ENCODE measurements at places on chromosomes 6 and 20.

GRCh38 chr6:142155895-142156757 lies 9.1 kb downstream of the VTA1 start:
- no peak for DNase-seq

GRCh38 chr6:47455533-47456209 lies 21.9 kb upstream of the CD2AP start:
- DNase-seq, result no peak

DNA sequence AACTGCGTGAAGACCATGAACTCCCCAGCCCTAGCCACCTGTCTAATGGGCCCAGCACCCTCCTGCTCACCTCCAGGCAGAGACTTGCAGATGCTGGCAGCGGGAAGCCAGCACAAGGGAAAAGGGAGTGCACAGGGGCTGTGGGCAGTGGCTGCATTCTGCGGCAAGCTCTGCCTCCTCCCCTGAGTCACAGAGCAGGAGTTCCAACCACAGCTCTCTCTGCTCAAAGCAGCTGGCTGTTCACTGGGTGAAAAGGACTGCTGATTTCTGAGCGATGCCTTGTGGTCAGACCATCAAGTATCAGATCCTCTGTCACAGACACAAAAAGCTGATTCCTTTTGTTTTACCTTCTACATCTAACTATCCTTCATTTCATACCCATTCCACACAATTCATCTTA lies 10.5 kb downstream of the NKX2-2 start:
- no peak for DNase-seq

DNA sequence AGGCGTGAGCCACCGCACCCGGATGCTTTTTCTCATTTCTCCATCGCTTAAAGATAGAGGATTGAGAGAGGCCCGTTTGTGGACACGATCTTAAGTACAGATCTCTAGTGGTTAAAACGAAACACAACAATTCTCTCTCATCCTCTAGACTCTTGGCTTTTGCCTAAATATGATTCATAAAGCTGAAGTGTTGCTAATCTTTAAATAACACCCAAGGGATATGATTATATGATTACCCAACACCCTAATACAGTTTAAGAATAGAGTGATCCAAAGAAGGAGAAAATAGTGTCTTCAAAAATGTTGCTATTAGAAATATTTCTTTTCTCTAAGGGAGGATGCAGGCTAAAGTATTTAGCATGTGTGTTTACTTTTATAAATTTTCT lies 50.4 kb downstream of the MTHFD1L start:
- DNase-seq, result no peak

DNA sequence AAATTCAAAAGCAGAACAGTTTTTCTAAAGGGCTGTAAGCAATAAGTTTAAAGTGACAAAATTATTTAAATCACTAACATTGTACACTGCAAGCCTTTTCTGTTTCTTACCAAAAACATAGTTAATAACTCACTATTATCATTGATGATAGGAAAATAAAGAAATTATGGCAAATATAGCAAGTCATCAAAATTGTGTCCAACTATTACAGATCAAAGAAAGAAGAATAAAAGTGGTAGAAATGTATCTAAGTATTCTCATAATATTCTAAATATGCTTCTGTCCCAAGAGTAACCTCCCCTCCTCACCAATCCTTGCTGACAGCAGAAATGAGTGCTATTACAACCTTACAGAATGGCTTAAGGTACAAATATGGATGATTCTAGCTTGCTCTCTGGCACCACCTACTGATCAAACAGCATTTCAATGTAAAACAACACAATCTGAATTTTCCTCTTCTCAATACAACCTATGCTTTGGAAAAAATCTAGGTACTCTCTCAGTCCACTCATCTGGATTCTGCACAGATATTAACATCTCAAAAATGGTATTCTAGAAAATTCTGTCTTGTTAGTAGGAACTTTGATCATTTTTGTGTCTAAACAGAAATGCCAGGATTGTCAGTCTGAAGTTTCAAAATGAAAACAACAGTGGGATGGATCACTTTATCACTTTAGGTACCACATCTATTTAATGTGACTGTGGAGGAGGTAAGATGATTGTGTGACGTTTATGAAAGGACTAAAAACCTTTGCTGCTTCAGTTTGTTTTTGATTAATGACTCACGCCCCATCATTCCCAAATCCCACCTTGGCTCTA lies 40.9 kb downstream of the ZFP64 start:
- no peak for DNase-seq

DNA sequence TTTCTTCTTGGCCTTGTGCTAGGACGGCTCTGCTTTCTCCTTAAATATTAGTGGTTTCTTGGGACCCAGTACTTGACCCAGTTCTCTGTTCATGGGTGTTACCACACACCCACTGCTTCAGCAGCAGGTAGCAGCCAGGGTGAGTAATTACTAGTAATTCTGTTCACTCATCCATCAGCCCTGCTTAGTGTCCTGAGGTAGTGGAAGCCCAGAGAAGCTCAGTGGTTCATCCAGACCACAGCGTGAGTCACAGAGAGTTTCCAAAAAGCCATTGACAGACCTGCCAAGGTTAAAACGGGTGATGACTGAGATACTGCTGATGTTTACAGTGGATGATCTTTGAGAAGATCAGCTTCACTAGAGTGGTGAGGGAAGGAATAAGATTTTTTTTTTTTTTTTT lies 51.7 kb upstream of the HINT3 start:
- no peak for DNase-seq

- no peak for DNase-seq
Observed at GRCh38 chr20:50277064-50277415, 86.4 kb downstream of the CEBPB start.

DNA sequence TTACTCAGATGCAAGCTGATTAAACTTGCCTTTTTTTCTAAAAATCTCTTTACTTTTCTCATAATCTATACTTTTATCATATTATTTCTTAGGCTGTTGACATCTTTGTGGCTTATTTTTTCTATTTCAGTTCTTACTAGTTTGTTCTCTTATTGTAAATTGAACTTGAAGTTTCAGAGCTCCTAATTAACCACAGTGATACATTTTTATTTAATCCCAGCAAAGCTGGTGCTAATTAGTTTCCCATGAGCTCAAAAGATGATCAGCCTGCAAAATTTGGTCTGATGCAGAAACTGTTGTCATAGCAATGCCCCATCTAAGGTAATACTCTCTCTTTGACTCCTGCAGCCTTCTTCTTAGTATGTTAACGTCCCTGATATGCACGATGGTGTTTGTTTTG lies 170.3 kb downstream of the FUT9 start:
- no peak for DNase-seq

DNA sequence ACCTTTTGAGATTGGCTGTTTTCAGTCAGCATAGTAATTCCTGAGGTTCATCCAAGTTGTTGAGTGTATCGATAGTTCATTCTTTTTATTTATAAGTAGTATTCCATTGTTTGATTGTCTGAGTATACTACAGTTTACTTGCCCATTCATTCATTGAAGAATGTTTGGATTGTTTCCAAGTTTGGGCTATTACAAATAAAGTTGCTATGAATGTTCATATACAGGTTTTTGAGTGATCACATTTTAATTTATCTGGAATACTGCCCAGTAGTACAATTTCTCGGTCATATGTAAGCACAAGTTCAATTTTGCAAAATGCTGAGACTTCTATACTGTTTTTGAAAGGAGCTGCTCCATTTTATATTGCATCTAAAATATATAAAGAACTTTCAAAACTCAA lies 14.2 kb upstream of the EPHA7 start:
- no peak for DNase-seq

- no peak for DNase-seq
Observed at GRCh38 chr6:56772737-56773184, 130.1 kb upstream of the DST start.

GRCh38 chr20:38113401-38114325 lies 51.4 kb downstream of the TGM2 start:
- DNase-seq, result no peak

DNA sequence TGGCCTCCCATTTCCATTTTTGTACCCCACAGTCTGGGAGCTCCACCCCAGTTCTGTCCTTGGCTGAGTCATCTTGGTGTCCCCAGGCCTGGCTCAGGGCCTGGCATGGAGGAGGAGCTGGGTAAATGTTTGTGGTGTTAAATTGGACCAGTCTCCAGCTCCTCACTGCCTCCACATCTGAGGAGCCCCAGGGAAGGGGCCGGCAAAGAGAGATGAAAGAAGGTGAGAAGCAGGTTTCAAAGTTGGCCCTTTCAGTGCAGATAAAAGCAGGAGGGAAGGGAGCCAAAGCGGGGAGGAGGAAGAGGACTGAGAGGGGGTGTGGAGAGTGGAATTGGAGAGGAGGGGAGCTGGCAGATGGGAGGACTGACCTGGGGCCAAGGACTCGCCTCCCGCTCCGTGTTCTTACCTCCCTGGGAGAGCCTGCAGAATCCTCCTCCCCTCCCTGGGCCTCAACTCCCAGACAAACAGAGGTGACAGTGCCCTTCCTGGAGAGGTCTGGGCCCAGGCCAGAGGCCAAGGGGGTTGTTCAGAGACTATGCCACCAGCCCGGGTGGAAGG lies 89.0 kb downstream of the CD40 start:
- DNase-seq, result no peak

GRCh38 chr6:5855787-5856470 lies 150.8 kb downstream of the NRN1 start:
- DNase-seq, result no peak

- no peak for DNase-seq
Observed at GRCh38 chr6:30885481-30885998, 1.2 kb downstream of the DDR1 start.

DNA sequence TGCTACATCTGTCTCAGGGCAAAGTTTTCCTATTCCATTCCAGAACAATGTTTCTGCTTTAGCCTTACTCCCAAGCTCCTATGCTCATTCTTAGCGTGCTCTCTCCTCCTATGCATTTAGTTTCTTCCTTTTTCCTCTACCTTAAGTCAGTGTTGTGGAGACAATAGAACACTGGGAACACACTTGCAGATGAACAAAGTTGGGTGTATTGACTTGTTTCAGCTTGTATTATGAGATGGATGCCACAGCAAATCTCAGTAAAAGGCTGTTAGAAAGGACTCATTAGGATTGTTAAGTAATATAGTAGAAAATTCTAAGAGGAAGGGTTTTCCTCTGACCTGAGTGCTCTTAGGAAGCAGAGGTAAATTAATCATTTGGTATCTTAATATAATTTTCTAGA lies 48.4 kb downstream of the BMP5 start:
- DNase-seq, result no peak

DNA sequence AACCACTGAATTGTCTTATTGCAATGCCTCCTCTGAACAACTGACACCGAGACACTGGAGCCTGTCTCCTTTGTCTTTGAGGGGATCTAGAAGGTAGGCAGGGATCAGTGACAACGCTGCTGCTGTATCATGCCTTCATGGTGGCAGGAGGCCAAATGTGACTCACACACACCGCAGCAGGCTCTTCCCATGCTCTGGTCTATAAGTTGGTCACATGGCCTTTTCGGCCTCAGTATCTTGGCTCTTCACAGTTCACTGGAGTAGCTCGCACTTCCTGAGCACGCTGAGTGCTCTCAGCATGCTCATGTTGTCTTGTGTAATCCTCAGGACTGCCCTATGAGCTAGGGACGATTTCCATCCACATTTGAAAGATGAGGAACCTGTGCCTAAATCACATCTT lies 167.4 kb upstream of the PCSK2 start:
- no peak for DNase-seq

- DNase-seq, result no peak
Observed at GRCh38 chr20:10585308-10585707, 88.5 kb downstream of the JAG1 start.

DNA sequence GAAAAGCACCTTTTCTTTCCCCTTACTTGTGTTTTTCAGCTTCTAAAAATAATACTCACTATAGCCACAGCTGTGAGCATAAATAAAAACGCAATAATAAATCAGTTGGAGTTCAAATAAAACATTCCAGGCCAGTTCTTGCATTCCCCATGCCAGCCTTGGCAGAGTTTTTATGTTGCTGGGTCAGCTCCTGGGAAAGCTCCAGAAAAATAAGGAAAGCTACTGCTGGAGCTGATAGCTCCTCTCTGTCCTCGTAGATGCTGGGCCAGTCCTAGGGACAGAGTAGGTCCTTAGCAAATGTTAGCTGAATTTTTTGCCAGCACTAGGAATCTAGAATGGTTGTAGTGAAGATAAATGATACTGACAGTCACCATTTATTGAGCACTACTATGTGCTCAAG lies 389.0 kb upstream of the SYNCRIP start:
- no peak for DNase-seq

- DNase-seq, result no peak
Observed at GRCh38 chr6:149766156-149766769, 16.7 kb downstream of the PCMT1 start.

DNA sequence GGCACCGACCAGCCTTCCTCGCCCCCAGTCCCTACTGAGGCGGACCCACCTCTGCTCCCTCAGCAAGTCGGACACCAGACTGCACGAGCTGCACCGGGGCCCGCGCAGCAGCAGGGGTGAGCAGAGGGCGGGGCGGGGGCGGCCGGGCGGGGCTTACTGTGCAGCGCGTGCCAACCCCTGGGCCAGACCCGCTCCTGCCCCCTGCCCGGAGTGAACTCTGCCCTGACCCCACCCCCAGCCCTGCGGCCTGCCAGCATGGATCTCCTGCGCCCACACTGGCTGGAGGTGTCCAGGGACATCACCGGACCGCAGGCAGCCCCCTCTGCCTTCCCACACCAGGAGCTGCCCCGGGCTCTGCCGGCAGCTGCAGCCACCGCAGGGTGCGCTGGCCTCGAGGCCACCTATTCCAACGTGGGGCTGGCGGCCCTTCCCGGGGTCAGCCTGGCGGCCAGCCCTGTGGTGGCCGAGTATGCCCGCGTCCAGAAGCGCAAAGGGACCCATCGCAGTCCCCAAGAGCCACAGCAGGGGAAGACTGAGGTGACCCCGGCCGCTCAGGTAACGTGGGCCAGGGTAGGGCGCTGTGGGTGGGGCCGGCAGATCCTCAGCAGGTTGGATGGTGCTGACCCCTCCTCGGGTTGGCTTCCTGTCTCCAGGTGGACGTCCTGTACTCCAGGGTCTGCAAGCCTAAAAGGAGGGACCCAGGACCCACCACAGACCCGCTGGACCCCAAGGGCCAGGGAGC lies 1.5 kb upstream of the SLC2A4RG start:
- no peak for DNase-seq

DNA sequence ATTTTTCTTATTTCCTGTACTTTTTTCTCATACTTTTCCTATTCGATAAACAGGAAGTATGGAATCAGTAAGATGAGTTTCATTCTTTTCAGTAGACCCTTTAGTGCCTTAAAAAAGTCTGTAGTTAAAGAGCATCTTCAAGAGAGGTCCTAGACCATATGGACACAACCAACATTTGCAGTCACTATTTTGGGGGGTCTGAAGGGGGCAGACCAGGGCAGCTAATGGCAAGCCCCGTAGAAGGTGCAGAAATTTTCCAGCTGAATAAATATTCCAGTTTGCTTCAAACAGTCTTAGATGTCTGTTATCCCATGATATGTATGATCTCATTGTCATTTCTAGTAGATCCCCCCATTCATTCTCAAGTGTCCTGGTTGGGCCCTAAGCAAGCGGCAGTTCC lies 52.8 kb downstream of the MAP3K5 start:
- no peak for DNase-seq

DNA sequence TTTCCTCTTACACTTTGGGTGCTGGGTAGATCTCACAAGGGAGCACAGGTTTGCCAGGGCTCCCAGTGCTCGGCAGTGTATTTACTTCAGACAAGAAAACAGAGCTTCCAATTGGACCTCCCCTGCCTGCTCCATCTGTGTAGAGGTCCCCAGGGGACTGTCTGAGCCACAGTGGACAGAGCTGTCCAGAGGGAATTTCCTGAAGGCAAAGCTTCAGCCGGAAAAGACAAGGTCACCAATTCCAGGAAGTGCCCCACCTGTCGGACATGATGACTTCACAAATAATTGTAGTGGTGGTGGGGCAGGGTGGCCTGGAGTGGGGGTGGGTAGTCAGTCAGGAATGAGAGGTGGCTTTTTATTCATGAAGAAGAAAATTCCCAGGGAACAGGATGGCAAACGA lies 18.6 kb downstream of the ADGRF5 start:
- DNase-seq, result no peak
